ENCODE measurements at places on chromosomes 1 and 21.

DNA sequence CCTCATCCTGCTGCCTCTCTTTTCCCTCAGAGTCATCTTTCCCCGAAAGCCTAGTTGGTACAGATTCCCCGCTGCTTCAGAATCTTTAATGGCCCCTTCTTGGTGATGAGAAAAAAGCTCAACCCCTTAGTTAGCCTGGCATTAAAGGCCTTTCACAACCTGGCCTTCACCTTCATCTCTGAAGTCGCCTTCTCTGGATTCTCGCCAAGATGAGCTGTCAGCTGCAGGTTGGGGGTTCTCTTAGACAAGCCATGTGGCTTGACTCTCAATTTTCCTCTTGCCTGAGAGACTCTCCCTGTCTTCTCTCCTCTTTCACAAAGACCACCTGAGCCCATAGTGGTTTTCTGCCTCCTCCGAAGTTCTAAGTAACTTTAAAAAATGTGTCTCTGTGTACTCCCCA lies 15.5 kb upstream of the DISC1 start:
- no peak for DNase-seq

DNA sequence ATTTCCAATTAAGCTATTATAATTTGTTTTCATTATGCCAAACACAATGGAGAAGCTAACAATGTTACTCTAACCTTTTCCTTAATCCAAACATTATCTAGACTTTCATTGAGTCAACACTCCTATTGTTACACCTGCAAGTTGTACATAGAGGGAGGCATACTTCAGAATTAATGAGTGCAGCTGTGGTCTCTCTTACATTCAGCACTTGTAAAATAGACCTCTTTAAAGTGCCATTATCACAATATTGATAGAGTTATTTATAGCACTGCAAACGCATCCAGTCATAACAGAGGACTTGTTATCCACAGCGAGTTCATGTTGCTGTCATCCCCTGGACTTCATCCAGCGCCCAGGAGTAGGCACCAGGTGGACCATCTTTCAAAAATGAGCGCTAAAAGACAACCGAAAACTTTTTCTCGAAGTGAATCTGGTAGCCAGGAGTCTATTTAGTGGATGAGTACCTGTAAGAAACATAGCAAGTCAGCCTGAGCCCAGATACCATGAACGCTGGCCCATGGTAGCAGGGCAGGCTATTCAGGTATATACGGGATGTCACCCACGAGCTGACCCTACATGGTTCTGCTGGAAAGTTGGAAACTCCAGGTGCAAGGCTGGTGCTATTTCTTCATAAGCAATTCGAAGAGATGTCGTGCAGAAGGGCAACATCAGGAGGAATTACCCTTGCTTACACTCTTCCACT lies 70.6 kb upstream of the NFIA start:
- DNase-seq, result no peak

DNA sequence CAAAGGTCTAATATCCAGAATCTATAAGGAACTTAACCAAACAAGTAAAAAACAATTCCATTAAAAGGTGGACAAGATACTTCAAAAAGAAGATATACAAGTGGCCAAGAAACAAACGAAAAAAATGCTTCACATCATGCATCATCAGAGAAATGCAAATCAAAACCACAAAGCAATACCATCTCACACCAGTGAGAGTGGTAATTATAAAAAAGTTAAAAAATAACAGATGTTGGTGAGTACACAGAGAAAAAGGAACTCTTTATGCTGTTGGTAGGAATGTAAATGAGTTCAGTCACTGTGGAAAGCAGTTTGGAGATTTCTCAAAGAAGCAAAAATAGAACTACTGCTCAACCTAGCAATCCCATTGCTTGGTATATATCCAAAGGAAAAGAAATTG lies 218.6 kb downstream of the SLC44A5 start:
- no peak for DNase-seq

- no peak for DNase-seq
Observed at GRCh38 chr1:10961300-10961833, 51.1 kb upstream of the TARDBP start.

- DNase-seq, result no peak
Observed at GRCh38 chr1:212186427-212187207, 98.6 kb upstream of the PPP2R5A start.

DNA sequence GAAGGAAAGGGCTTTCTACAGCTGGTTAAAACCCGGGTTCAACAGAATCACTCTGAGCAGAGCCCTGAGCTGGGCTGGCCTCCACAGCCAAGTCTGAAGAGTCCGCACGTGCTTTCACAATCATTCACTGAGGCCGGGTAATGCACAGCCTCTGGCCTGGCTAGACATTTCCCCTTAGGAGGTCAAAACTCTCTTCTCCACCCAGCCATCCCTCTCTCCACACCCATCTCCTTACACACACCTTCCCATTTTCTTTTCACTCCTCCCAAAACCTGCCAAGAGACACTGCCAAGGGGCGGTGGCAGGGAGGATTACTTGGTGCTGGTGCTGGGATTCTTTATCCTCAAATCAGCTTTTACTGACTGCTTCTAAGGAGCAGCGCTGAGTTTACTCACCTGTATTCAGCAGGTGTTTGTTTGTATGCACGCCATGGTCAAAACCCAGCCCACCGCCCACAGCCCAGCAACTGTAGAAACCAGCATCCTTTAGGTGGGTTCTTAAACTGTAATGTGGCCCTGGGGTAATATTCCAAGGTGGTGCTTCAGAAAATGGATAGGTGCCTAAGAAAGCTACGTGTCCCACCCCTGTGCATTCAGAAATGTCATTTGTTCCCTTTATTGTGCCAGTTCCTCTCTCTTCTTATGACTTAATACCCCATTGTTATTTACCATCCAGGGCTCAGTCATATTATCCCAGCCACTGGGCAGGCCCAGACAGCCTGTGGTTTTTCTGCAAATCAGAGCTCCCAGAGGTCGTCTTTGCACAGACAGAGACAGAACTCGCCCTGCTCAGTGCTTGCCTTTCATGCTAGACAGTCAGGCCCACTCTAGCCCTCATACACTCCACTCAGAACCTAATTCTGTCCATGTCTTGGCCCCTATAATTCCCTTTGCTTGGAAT lies 80.2 kb downstream of the ADSS2 start:
- DNase-seq, result no peak

DNA sequence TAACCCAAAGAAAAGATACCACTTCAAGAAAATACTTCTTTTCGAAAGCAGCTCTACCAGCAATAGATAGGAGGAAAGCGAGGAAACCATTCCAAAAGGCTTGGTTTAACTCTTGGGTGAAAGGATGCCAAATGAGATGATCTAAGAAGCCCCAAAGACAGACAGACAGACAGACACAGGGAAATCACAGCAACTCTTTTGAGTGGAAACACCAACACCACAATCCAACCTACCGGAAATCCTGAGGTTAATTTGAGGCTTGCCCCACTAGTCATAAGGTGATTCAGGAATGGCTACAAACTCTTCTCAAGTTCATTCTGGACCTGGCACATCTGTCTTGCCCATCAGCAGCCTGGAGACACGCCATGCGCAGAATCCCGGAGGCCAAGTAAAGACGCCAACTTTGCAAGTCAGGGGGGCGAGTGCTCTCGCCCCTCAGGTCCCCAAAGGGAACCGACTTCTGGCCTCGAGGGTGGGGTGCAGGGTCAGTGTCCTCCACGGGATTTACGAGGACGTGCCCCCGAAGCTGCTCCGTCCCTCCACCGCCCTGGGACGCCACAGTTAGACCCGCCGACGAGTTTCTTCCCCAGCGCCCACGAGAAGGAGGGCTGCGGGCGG lies 778 bp downstream of the EVI5 start:
- no peak for DNase-seq

- no peak for DNase-seq
Observed at GRCh38 chr1:169105087-169105433, 1.4 kb upstream of the ATP1B1 start.

DNA sequence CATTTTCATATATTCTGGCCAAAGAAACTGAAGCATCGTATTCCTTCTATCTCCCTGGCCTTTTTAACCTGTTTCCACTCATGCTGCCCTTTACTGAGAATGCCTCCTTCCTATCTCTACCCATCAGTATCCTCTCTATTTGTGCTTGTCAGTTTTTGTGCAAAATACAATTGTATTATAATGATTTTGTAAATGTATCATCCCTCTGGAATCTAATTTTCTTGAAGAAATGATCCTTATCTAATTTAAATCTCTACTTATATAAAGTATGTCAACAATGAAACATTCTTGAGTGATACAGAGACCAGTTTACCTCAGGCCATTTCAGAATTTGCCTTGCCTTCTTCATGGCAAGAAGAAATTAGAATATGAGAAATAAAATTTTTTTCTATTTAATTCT lies 59.0 kb upstream of the TEKT2 start:
- no peak for DNase-seq

DNA sequence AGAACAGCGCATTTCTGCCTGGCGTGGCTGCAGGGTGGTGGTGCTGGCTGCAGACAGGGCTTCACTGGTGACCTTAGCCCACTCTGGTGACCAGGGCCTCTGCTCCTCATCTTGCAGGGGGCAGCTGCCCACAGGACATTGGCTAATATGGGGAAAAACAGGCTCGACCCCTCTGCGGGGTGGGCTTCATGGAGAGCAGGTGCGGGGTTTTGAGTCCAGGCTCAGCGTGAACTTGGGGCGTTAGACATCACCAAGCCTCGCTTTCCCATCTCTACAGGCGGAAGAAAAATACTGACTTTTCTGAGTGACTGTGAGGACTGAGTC lies 24.4 kb downstream of the LHX4 start:
- DNase-seq, result no peak

DNA sequence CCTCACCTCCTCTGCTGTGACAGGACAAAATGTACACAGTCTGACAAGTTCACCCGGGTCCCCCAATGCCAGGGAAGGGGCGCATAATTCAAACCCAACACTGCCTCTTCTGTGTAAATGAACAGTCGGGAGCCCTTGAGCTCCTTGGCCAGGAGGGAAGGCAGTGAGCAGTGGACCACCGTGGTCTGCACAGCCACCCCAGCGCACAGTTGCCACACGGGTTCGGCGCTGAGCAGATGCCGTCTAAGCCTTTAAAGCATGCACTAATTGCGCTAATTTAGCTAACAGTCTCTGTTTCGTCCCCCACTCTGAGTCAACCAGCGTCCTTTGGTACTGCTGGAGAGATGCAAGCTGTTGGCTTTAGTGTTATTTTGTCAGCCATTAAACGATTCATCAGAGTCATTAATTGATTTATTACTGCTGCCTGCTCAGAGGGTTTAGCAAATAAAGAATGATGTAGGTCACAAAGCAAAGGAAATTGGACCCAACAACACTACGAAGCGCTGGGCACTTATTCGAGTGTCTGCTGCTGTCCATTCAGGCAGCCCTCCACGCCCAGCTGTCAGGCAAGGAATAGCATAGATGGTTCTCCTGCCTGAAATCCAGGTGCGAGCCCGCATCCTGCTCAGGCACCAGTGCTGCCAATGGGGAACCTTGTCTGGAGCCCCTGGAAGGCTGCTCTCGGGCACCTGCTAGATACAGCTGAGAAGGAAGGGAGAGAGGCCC lies 91.5 kb downstream of the MRPL37 start:
- DNase-seq, result no peak

- DNase-seq, result no peak
Observed at GRCh38 chr1:248817065-248817464, 8.7 kb downstream of the SH3BP5L start.
